ENCODE measurements at places on chromosomes 5 and 9.

GRCh38 chr9:37302277-37302676 lies 120.2 kb upstream of the GRHPR start:
- DNase-seq, result no peak

DNA sequence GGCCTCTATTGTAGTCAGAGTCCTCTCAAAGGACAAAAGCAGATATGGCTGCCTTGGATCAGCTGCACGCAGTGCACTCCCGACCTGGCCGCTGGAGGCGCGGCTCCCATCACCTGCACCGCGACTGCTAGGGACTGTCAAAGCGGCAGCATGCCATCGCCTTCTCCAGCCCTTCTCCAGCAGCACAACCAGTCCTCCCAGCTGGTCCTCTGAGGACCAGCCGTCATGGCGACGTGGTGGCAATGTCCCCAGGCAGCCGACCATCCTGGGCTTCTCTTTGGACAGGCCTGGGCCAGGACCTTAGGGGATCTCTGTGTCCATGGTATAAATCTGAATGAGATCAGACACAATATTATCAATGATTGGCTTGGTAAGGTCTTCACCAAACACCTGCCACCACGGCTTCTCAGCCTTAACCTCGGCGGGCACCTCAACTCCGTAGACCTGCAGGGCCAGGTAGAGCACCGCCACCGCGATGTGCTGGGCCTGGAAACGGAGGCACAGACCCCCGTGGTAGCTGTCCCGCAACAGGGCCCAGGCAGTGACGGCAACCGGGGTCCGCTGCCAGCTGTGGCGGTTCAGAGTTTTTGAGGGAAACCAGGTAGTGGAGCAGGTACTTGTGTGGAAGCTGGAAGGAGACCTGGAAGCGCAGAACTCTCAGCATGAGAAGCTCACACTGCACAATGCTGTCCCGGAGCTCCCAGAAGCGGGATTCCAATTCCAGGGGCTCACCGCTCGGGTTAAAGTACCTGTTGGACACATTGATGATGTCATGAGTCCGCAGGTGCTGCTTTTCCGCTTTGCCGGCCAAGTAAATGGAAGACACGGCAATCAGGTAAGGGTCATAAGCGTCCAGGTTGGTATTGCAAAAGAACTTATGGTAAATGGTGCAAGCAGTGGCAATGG lies 8.5 kb downstream of the DUSP1 start:
- no peak for DNase-seq

DNA sequence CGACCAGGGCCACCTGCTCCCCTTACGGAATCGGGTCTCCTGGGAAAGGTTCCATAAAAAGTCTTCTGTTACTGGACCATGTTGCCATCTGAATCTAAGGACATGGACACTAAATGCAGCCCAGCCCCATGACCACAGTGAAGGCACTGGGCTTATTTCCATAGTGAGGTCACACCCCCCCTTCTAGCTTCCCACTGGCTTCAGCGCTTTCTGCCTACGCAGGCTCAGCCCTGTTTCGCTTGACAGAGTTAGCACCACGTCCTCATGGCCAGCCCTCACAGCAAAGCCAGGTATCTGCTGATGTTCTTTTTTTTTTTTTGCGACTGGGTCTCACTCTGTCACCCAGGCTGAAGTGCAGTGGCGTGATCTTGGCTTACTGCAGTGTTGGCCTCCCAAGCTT lies 14.1 kb downstream of the UCK1 start:
- DNase-seq, result no peak

DNA sequence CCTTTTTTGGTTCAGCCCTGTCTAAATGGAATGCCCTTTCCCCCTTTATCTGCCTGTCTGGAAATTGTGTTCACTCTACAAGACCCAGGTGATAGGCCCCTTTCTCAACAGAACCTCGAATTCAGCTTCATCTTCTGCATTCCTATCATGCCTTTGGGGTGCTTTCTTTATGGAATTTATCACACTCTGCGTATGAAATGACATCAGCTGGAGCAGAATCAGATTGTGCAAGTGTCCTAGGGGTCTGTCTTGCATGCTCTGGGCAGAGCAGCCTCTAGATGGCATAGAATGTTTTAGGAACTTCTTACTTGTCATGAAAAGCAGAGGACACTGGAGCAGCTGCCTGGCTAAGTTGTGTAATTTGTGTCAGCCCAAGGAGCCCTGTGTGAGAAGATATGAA lies 84.9 kb downstream of the ISL1 start:
- DNase-seq, result peak; percentile 19

DNA sequence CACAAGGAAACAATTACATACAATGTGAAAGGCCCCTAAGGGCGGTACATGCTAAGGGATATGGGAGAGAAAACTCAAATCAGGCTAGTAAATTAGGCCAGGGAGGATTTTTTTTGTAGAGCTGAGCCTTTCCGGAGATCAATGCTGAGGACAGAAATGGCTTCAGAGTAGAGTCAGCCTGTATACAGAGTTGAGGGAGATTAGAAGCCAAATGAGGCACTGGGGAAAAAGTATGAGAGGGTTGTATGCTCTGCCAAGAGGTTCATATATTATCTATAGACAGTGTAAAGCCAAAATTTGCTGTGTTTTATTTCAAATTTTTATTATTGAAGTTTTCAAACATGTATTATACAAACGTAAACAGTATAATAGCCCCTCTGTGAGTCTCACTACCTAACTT lies 103.1 kb downstream of the BNC2 start:
- DNase-seq, result no peak

DNA sequence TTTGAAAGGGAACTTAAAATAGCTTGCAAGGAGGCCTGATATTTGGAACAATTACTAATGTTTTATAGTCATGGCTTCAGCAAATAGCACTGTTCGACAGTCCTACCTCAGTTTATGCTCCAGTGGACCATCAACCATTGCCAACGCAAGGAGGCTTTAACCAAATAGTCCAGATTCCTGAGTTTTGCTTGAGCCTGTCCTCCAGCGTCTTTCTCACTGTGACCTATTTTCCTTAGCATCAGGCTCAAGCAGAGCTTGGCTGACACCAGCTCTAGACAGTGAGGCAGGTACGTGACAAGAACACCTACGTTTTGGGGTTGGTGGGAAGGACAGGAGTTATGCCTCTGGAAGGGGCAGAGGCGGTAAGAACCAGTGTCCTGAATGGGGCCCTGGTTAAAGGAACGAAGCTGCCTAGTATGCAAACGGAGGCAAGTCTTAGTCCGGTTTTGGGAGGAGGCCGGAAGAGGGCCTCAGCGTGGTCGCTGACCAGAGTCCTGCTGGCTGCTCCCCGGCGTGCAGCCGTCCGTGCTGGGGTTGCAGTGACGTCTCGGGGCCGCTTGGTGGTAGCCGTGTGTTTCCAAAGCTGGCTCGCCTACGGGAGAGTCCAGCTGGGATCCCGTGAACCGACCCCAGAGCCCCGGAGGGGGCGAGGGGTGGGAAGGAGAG lies 998 bp upstream of the FGF18 start:
- peak; percentile 88 for DNase-seq

DNA sequence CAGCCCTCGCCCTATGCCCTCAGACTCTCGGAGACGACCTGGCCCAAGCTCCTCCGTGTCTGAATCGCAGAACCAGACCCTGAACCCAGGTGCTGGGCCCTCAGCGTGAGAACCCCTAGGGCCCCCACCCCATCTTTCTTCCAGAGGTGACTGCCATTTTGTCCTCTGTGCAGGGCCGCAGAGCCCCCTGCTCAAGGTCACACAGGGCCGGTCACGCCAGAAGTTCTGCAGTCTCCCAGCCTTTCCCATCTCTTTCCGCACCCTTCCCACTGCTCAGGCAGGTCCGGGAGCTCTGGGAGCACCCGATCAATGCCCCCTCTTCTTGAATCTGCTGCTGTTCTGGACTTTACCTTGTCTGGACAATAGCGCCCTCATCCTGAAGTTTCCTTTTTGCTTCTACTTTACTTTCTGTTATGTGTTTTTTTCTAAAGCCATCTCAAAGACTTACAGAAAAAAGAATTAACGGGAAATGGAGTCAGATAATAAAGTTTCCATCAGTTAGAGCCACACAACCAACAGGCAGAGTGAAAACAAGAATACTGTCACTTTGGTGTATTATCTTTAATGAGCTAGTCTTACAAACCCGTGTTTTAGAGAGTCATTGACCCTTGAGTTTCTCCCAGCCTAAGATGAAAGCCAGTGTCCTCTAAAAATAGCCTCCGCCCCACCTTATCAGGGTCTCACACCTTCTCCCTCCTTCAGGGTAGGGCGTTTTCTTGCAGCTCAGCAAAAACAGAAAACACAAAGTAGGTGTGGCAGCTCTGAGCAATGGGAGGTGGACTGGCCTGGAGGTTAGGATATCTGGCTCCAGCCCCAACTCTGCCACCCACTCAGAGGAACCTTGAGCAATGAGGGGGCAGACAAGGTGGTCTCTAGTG lies 1.8 kb downstream of the TMOD1 start:
- no peak for DNase-seq

DNA sequence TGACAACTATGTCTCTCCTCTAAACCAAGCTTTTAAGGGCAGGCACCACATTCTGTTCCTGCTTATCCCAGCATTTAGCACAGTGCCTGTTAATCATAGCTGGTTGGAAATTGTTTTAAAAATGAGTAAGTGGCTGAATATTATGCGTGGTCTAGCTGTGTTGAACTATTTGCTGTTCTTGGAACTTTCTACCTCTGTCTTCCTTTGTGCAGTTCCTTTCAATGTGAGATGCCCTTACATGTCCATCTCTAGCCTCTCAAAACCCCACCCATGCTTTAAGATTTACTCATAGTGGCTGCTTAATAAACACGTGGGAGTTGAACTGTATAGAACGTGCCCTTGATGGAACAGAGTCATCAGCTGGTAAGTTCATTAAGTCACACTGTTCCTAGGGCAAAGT lies 34.5 kb downstream of the C9orf57 start:
- DNase-seq, result no peak

DNA sequence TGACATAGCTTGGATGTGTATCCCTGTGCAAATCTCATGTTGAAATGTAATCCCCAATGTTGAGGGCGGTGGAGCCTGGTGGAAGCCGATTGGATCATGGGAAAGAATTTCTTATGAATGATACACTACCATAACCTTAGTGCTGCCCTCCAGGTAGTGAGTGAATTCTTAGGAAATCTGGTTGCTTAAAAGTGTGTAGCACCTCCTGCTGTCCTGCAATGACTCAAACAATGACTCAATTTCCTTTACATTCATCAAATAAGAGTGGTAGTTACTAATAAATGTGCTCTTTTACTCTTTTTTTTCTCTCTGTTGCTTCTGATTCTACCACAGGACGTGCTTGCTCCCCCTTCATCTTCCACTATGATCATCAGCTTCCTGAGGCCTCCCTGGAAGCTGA lies 1696.0 kb upstream of the CDH9 start:
- no peak for DNase-seq

- DNase-seq, result no peak
Measured at GRCh38 chr9:19677924-19678323, 110.9 kb downstream of the SLC24A2 start.

DNA sequence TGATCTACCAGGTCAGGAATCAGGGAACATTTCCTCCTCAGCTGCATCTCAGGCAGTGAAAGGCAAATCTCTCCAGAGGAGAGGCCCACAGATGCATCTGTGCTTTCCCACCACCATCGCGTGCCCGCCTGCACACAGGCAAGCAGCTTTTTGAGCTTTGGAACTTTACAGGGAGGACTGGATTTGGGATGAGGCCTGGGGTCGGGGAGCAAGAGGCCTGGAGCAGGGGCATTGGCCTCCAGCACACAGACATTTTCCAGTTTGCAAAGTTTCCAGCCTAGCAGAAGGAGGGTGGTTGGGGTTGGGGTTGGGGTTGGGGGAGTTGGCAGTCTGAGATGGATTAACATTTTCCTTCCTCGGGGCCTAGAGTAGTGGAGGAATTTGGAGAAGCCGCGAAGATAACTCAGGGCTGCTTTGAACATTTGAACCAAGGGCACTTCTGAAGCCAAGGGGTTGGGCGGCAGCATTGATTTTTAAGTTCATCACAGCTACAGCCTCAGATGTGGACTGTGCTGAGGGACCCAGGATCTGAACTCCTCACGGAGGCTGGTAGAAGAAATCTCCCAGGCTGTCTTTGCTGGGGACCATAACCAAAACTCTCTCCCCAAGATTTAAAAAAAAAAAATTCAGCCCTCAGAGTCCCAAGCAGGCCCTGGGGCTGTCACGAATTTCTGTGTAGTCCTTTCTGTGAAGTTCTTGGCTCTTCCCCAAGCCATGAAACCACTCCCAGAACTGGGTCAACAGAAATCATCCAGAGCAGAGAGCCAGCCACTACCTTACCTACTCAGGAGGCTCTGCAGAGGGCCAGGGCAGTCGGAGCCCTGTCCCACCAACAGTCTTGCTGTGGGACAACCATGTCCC lies 25.6 kb downstream of the C5orf15 start:
- DNase-seq, result no peak

GRCh38 chr5:154824070-154824469 lies 26.3 kb downstream of the FAXDC2 start:
- DNase-seq, result no peak

DNA sequence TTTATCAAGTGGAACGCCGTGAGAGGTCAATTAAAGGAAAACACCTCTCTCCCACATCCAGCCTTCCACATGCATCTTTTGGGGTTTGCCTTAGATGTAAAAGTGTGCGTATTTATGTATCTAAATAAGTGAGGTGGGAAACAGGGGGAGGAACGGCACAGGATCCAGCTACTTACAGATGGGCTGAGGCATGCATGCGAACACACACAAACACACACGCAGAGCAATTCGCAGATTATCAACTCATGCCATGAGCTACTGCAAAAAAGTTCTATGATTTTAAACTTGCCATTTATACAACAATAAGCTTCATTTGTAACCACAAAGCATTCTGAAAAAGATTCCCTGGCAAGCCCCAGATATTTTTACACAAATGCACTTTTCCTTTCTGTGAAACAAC lies 242.1 kb downstream of the BNC2 start:
- DNase-seq, result no peak

GRCh38 chr9:126605792-126606482 lies 7.8 kb upstream of the LMX1B start:
- no peak for DNase-seq

DNA sequence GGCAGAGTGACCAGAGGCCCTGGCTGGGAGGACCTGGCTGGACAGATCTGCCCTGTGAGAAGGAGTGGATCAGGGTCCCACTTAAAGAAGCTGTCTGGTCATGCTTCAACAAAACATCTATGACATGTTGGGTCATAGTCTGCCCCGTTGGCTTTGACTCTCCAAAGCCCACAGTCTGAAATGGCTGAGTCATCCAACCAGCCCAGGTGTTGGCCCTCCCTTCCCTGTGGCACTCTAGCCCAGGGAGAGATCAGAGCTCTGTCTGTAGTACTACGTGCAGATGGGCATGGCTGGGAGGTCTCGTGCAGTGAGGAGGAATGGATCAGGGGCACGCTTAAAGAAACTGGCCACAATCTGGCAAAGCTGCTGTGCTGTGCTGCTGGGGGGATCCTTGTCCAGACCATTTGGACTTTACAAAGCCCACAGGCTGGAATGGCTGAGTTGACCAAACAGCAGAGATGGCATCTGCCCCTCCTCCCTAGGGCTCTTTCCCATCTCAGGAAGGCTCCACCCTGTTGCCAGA lies 206.1 kb downstream of the TUSC1 start:
- DNase-seq, result no peak

DNA sequence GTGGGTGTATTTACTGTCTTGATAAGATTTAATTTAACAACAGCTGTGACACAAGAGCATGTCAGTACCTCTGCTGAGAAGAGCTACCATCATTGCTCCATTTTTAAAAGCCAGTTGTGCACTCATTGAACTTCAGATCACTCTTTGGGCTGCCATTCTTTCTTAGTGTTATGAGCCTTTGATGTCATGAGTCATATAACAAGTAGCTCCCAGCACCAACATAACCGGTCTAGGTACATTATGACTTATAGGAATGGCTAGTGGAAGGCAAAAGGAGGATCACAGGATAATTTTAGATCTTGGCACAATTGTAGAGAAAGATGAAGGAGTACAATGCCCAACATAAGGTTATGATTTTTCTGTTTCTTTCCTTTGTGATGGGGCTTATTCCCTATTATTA lies 170.8 kb upstream of the FBN2 start:
- DNase-seq, result no peak
